Forelimb muscle (tissue), 1 donor: ENCODE measurements at places on chromosomes 11 and 22.

- DNase-seq, result no peak
Measured at GRCh38 chr22:46043816-46044620, 67.1 kb upstream of the WNT7B start.

DNA sequence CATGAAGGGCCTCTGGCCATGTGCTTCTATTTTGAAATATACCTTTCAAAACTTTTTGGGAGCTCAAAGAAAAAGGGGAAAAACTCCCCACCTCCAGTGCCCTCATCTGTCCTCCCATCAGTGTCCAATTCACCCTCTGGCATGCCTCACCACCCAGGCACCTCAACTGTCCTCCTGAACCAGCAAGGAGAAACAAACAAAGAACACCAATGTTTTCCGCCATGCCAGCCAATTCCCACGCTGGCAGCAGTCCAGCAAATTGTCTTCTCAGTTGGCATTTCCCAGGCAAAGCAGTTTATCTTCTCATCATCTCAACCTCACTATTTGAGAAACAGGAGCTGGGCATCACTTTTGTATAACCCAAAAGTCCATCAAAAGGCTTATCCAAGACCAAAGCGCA is 496.9 kb downstream of the SOX6 start:
- DNase-seq, result no peak

GRCh38 chr11:105718641-105719040 is 108.8 kb downstream of the GRIA4 start:
- DNase-seq, result no peak

DNA sequence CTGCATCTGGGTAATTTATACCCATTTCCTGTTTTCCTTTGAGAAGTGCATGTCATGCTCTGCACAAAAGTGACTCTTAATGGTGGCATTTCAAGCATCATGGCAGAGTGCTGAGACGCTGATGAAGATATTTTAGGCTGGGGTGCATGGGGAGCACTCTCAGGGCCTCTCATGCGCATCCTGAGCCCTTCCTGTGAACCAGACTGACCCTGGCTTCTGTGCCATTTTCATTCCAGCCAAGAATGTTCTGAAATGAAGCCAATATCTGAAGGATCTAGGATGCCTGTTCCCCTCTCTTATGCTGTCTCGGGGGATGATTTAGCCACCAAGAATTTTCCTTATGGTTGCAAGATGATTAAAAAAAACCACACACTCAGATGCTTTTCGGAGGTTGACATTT is 61.5 kb downstream of the MIAT start:
- DNase-seq, result no peak

DNA sequence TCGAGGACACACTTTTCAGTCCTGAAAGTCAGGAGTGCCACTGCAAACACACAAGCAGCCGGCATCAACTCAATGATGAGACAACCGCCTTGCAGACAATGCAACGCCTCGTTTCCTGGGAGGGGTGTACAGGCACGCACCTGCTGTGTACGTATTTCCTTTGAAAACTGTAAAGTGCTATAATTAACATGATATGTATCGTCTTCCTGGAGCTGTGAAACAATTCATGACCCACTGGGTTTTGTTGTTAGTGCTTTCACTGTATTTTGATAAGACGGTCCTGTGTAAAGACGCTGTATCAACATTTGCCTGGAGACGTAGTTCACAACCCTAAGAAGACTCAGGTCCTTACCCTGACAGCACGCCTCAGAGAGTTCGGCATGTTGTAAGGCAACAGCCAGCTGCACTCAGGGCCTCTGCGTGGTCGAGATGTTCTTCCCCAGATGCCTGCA is 105.7 kb upstream of the ANO1 start:
- DNase-seq, result no peak

DNA sequence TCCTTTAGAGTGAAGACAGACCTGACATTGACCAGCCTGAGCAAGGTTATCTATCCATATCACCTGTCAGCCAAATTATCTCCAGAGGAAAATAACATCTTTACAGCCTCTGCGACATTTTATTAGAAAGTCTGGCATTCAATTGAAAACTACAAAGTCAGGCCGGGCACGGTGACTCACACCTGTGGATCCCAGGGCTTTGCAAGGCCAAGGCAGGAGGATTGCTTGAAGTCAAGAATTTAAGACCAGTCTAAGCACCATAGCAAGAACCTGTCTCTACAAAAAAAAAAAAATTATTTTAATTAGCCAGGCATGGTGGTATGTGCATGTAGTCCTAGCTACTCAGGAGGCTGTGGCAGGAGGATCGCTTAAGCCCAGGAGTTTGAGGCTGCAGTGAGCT is 141.6 kb downstream of the RCN1 start:
- no peak for DNase-seq

- DNase-seq, result no peak
Measured at GRCh38 chr22:32765132-32765618, 36.3 kb upstream of the TIMP3 start.

DNA sequence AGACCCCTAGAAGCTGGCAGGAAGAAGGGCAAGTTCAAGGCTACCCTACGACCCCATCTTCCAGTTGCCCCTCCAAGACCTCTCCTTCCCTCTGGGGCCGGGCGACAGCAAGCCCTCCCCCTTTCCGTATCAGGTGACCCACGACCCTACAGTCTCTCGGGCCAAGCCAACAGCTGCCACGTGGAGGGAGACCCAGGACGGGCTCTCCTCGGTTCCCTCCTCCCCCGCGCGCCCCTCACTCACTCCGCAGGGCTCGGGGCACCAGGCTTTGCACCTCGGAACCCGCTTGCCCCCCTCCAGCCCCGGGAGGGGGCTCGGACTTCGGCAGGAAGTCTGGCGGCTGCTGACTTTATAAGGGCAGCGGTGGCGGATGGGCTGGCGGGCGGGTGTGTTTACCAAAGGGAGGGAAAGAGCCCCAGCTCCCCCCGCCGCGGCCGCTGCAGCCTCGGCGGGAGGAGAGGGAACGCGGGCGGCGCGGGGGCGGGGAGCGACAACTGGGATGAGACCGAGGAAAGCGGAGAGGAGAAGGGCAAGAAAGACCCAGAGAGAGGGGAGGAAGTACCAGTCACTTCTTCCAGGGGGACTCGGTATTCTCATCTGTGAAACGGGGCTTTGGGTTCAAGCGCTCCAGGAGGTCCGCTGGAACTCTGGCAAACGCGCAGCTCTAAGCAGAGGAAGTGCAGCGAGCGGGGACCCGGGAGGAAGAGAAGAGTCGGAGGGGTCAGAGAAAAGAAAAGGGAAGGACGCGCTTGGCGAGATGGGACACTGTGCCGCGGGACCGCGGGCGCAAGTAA is 767 bp downstream of the SLC43A1 start:
- DNase-seq, result no peak

- DNase-seq, result no peak
Measured at GRCh38 chr11:13010749-13011465, 1.8 kb downstream of the RASSF10 start.

DNA sequence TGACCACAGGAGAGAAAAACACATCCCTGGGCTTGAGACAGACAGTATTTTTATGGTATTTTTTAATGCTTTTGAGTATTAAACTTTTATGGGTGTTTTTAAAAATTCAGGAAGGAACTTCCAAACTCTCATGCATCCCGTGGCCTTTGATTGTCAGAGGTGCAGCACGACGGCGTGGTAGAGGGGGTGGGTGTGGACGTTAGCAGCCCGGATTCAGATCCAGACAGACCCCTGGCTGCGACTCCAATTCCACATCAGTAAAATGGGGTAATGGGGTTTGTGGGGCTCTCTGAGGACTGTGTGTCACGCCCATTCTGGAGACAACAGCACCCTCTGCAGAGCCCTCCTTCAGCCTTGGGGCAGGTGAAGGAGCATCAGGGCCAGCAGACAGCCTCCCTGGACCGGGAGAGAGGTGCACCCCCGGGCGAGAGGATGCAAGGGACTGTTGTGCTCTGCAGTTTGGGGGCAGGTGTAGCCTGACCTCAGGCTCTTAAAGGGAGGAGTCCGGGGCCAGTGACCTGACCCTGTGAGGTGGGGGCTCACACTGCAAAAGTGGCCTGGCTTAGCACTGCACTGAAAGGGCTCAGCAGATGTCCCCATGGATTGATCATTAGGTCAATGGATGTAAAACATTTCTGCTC is 1024.3 kb downstream of the TBC1D22A start:
- DNase-seq, result no peak

- no peak for DNase-seq
Measured at GRCh38 chr11:27757953-27758352, 57.7 kb upstream of the BDNF start.

DNA sequence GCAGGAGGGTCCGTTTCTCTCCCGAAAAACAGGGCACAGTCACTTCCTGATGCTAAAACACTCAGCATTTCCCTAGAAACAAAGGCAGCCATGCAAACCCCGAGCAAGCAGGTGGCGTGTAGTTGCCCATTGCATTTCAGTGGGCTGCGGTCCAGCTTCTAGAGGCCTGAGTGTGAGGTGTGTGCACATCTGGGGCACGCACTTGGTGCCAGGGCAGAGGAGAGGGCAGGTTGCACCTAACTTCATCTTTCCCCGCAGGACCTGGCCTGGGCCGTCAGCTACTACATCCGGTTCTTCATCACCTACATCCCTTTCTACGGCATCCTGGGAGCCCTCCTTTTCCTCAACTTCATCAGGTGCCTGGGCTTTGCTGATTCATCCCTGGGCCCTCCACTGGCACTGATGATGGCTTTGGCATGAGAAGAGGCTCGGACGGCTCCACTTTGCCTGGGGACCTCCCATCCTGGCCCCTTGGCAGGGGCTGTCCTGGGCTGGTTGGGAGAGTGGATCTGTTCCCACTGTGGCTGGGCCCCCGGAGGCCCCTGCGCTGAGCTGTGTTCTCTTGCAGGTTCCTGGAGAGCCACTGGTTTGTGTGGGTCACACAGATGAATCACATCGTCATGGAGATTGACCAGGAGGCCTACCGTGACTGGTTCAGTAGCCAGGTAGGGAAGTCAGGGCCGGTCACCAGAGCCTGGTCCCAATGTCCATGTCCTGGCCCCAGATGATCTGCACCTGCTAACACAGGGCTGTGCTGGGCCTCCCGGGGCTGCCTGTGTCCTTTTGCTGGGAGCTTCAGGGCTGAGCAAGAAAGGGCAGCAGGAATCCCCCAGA is 28.4 kb downstream of the FADS3 start:
- DNase-seq, result no peak

GRCh38 chr11:17762309-17762974 is 27.9 kb downstream of the KCNC1 start:
- DNase-seq, result no peak
